ENCODE measurements at places on chromosomes 1 and 21. TPM values are rescaled to one million over a fixed set of nuclear protein-coding genes. Genes with fewer than 3 reads are reported as not detected.
A peak's percentile ranks its signal among the peaks of the same experiment; 100 is the strongest.

DNA sequence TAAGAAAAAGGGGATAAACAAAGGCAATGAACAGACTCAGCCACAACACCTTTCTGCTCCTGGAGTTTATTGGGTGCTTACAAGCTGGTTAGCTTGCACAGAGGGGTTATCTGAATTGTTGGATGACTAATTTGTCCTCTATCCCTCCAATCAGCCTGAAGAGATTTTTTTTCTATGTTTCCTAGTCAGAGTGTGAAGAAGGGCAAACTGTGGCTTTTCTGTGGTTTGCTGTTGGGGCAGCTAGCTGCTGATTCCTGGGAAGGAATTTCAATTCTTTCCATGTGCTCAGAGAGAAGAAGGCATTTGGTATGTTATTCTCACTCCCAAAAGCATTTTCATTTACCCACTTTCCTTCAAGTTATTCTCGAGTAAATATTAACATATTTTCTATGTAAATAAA is 48.6 kb downstream of the PCP4 start:
- H3K4me3 ChIP-seq: no peak overlapping the region
- H3K27ac ChIP-seq: no peak overlapping the region
- H3K36me3 ChIP-seq: no peaks in the 10 kb centered on the region
- H3K27me3 ChIP-seq: no peaks in the 10 kb centered on the region
- DNase-seq: peak; percentile 24

DNA sequence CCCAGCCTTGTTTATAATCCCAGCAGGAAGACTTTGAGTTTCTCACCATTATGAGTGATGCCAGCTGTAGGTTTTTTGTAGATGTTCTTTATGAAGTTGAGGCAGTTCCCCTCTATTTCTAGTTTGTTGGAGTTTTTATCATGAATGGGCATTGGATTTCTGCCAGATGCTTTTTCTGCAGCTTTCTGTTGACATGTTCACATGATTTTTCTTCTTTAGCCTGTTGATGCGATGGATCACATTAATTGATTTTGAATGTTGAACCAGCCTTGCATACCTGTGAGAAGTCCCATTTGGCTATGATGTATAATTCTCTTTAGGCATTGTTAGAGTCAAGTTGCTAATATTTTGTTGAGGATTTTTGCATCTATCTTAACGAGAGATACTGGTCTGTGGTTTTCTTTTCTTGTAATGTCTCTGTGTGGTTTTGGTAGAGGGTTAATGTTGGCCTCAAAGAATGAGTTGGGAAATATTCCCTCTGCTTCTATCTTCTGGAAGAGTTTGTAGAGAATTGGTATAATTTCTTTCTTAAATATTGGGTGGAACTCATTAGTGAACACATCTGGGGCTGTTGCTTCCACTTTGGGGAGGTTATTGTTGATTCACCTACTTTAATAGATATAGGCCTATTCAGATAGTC is 33.2 kb downstream of the ZBTB40 start:
- peaks cover 1% of the 10 kb centered on the region for H3K36me3 ChIP-seq
- no peaks in the 10 kb centered on the region for H3K27me3 ChIP-seq
- no peak overlapping the region for H3K27ac ChIP-seq

DNA sequence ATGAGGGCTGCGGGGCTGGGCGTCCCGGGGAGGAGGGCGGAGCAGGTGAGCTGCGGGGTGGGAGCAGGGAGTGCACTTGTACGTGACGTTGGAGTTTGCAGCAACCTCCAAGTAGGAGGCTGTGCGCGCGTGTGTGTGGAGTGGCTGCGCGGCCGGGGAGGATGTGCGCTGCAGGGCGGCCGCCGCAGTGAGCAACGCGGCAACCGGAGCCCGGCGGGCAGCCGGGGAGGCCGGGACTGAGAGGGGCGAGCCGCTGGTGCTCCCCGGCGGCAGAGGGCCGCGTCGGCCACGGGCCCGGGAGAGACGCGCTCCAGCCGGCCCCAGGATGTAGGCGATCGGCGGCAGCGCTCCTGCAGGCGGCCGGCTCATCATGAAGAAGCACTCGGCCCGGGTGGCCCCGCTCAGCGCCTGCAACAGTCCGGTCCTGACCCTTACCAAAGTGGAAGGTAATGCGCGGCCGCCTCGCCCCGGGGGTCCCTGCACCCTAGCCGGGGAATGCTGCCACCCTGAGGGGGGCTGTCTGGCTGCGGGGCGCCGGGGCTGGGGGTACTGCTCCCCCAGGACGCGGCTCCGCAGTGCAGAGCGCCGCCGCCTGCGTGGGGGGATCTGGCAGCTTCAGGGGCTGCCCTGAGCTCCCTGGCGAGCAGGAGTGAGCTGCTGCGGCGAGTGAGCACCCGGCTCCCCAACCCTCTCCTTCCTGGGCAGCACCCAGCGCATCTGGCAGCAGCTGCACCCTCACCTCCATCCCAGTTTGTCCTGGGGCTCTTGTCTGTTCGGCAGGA is 158.9 kb upstream of the COA6 start:
- H3K27me3 ChIP-seq: peaks cover 26% of the 10 kb centered on the region
- H3K27ac ChIP-seq: no peak overlapping the region
- H3K4me3 ChIP-seq: peak overlapping the region; percentile 3
- peak; percentile 31 for DNase-seq
- peaks cover 12% of the 10 kb centered on the region for H3K4me1 ChIP-seq

DNA sequence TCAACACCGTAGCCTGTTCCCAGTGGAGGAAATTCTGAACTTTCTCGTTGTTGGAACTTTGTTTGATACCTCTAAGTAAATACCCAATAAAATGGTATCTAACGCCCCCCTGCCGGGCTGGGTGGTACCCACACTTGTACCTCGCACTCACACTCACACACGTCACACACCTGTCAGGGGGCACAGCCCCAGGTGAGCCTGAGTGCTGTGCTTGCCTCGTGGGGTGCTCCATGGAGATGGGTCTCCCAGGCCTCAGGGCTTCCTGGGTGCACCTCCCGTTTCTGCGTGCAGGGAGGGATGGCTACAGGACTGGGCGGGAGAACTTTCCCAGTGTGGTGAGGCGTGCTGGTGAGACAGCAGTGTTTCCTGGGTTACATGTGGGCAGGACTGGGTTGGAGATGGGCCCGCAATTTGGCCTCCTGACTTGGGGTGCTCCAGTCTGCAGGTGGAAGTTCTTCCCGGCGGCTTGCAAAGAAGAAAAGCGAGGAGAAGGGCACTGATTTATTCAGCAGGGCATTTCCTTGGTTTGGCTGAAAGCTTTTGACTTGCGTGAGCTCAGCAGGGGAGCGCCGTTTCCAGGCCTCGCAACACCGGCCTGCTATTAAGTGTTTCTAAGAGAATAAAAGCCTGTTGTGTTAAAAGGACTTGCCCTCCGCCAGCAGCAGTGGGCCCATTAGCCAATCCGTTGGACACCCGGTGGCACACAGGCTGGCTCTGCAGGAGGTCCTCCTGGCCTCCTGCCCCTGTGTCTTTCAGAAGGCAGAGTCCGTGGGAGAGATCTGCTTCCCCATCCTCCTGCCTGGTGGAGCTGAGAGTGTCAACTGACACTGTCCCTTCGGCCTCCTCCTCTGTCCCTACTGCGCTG is 79.7 kb downstream of the KIF26B start:
- DNase-seq: peak; percentile 47
- H3K27ac ChIP-seq: peak overlapping the region; percentile 49
- H3K27me3 ChIP-seq: no peaks in the 10 kb centered on the region
- no peaks in the 10 kb centered on the region for H3K4me1 ChIP-seq

DNA sequence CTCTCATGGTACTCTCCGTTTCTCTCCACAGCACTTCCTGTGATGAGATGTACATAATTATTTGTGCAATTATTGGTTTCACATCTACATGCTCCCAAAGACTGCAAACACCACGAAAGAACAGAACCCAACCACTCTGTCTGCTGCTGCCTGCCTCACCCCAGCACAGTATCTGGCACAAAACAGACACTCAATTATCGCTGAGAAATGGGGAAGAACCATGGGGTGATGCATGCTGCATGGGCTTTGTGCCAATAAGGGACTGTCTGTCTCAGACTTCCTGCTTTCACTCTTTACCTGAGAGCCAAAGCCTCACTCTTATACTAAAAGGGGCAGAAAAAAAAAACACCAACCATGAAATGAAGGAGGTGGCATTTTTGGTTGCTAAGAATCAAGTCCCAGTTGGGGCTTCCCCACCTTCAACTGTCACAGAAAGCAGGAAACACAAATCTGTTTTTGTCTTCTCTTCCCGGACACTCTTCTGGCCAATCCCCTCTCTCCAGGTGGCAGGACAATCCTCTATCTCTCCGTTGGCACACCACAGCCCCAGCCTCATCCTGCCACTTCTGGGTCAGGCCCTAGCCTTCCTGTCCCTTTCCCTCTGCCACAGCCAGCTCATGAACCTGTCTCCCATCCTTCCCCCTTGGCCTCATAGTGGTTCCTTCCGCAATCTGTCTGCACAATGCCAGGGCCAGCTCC is 82.0 kb downstream of the TGFBR3 start:
- H3K27me3 ChIP-seq: no peaks in the 10 kb centered on the region
- H3K27ac ChIP-seq: peak overlapping the region; percentile 70
- H3K4me1 ChIP-seq: peaks cover 20% of the 10 kb centered on the region
- peaks cover 4% of the 10 kb centered on the region for H3K36me3 ChIP-seq

- no peaks in the 10 kb centered on the region for H3K4me1 ChIP-seq
- no peaks in the 10 kb centered on the region for H3K36me3 ChIP-seq
- H3K27ac ChIP-seq: no peak overlapping the region
- no peak for DNase-seq
- no peaks in the 10 kb centered on the region for H3K27me3 ChIP-seq
- H3K4me3 ChIP-seq: no peak overlapping the region
Observed at GRCh38 chr1:225973158-225973557, 26.0 kb downstream of the SDE2 start.

DNA sequence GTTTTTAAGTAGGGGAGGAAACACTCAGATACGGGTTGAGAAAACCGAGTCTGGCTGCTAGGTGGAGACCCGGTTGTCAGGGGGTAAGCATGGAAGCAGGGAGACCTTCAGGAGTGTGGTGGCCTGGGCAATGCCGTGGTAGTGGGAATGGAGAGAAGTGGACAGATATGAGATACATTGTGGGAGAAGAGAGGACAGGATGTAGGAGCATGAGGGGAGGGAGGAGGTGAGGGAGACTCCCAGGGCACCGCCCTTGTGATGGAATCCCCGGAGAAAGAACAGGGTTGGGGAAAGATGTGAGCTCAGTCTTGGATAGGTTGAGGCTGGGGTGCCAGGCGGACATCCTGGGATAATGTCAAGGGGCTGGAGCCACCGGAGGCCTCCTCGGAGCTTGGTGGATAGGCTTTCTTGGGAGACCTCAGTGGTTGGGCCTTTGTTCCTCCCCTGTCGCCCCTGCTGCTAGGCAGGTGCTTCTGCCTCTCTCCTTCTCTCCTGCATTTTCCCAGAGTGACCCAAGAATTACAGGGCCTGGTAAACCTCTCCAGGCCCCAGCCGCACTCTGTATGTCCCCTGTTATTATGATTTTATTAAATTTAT is 21.3 kb downstream of the ZNF362 start:
- DNase-seq: no peak
- H3K27ac ChIP-seq: no peak overlapping the region
- no peaks in the 10 kb centered on the region for H3K27me3 ChIP-seq
- H3K4me1 ChIP-seq: no peaks in the 10 kb centered on the region

DNA sequence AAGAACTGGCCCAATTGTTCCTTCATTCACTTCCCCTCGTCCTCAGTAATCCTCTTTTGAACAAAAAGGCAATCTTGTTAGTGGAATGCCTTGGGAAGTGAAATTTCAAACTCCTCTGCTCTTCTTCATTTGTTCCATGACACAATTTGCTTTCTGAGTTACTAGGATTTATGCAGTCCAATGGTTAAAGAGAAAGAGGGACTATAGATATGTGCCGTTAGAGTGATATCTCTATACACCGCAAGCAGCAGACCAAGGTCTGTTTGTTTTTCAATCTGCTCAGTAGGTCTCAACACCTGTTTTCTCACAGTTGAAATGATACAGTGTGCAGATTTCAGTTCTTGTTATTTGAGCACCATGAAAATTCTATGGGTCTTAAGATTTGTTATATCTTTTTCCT is 244.0 kb downstream of the DNM3 start:
- H3K36me3 ChIP-seq: no peaks in the 10 kb centered on the region
- no peaks in the 10 kb centered on the region for H3K27me3 ChIP-seq
- DNase-seq: no peak
- no peaks in the 10 kb centered on the region for H3K4me1 ChIP-seq
- no peak overlapping the region for H3K4me3 ChIP-seq

UBXN10 gene
- 19.7 TPM for total RNA-seq

GRCh38 chr1:49225464-49225863 is 448.8 kb upstream of the BEND5 start:
- no peaks in the 10 kb centered on the region for H3K27me3 ChIP-seq
- no peaks in the 10 kb centered on the region for H3K36me3 ChIP-seq
- DNase-seq: no peak
- H3K4me3 ChIP-seq: no peak overlapping the region
- H3K27ac ChIP-seq: no peak overlapping the region

DNA sequence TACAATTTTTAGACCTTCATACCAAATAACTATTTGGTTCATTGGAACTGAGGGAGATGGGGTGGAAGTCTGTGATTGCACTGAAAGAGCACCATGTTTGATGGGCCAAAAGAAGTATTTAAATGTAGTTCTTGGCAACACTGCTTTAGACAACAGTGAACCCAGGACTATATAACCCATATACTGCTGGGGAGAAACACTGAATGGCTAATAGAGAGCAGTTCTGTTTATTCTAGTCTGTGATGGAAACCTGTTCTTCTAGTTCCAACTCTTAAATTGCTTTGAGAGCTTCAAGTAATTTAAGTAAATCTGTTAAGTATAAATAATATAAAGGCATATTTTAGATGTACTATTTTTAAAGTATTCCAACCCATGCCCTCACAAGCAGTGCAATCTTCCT is 96.3 kb downstream of the NIBAN1 start:
- H3K4me3 ChIP-seq: no peak overlapping the region
- no peak overlapping the region for H3K27ac ChIP-seq
- H3K4me1 ChIP-seq: no peaks in the 10 kb centered on the region
- no peaks in the 10 kb centered on the region for H3K27me3 ChIP-seq
- DNase-seq: peak; percentile 76
- no peaks in the 10 kb centered on the region for H3K36me3 ChIP-seq

GRCh38 chr1:205750138-205751035 is at the start of gene NUCKS1:
Gene NUCKS1, minus strand, starts transcription at chr1:205750182. Its CDS starts 209 bp downstream, at chr1:205749973.
- H3K27me3 ChIP-seq: no peaks in the 10 kb centered on the region
- H3K36me3 ChIP-seq: no peaks in the 10 kb centered on the region
- H3K27ac ChIP-seq: peak within 1 kb of the TSS; percentile 94
- H3K4me1 ChIP-seq: peaks cover 29% of the 10 kb centered on the region
- DNase-seq: peak; percentile 100

GRCh38 chr1:207334337-207334736 is 12.9 kb downstream of the CD55 start:
- no peak for DNase-seq
- no peaks in the 10 kb centered on the region for H3K27me3 ChIP-seq
- no peak overlapping the region for H3K4me3 ChIP-seq
- H3K36me3 ChIP-seq: no peaks in the 10 kb centered on the region
- H3K27ac ChIP-seq: no peak overlapping the region
- H3K4me1 ChIP-seq: no peaks in the 10 kb centered on the region

AGT gene
- 3.5 TPM for total RNA-seq

DNA sequence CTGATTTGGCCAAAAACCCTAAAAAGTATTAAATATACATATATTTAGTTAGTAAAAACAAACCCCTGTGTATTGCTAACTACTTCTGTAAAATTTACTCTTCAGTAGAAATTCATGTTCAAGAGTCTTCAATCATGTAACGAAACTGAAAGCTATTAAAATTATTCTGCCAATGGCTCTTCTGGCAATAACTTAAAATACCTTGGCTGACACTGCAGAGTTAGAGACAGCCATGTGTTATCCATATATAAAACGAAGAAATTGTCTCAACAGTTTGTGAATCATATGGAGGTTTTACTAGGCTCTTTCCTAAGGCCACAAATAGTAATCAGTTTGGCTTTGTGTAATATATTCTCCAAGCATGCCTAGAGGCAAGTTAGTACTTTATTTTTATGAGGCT is 357.2 kb downstream of the COL11A1 start:
- no peaks in the 10 kb centered on the region for H3K4me1 ChIP-seq
- no peaks in the 10 kb centered on the region for H3K27me3 ChIP-seq
- H3K4me3 ChIP-seq: no peak overlapping the region
- no peak overlapping the region for H3K27ac ChIP-seq
- H3K36me3 ChIP-seq: no peaks in the 10 kb centered on the region

All from lung (tissue), 17 donors.